ENCODE measurements at places on chromosomes 2 and 18. TPM values are rescaled to one million over a fixed set of nuclear protein-coding genes. Genes with fewer than 3 reads are reported as not detected.

Gene ACTR3
- 414 TPM for total RNA-seq

Gene MAPRE2
- total RNA-seq = 63.2 TPM

GRCh38 chr2:150640039-150640438, 152.6 kb upstream of the RND3 start:
- no peaks in the 10 kb centered on the region for H3K4me1 ChIP-seq
- no peak for DNase-seq
- H3K27me3 ChIP-seq = no peaks in the 10 kb centered on the region
- no peak overlapping the region for H3K4me3 ChIP-seq

- no peak overlapping the region for H3K4me3 ChIP-seq
- H3K27ac ChIP-seq = no peak overlapping the region
- H3K36me3 ChIP-seq = no peaks in the 10 kb centered on the region
- DNase-seq = no peak
Observed at GRCh38 chr18:9649164-9649540, 34.8 kb upstream of the PPP4R1 start.

- H3K27me3 ChIP-seq = peaks cover 37% of the 10 kb centered on the region
- no peaks in the 10 kb centered on the region for H3K4me1 ChIP-seq
- no peak overlapping the region for H3K27ac ChIP-seq
- H3K4me3 ChIP-seq = no peak overlapping the region
- no peak for DNase-seq
- H3K36me3 ChIP-seq = no peaks in the 10 kb centered on the region
Observed at GRCh38 chr2:85215448-85216401, 82.5 kb downstream of the TCF7L1 start.

- no peaks in the 10 kb centered on the region for H3K36me3 ChIP-seq
- no peaks in the 10 kb centered on the region for H3K27me3 ChIP-seq
- H3K4me3 ChIP-seq = peak overlapping the region; percentile 70
- peak; percentile 53 for DNase-seq
- peak overlapping the region; percentile 87 for H3K27ac ChIP-seq
Observed at GRCh38 chr2:189657867-189658266, 3.4 kb upstream of the ASNSD1 start.

Gene ABCB11
- not detected for total RNA-seq

DNA sequence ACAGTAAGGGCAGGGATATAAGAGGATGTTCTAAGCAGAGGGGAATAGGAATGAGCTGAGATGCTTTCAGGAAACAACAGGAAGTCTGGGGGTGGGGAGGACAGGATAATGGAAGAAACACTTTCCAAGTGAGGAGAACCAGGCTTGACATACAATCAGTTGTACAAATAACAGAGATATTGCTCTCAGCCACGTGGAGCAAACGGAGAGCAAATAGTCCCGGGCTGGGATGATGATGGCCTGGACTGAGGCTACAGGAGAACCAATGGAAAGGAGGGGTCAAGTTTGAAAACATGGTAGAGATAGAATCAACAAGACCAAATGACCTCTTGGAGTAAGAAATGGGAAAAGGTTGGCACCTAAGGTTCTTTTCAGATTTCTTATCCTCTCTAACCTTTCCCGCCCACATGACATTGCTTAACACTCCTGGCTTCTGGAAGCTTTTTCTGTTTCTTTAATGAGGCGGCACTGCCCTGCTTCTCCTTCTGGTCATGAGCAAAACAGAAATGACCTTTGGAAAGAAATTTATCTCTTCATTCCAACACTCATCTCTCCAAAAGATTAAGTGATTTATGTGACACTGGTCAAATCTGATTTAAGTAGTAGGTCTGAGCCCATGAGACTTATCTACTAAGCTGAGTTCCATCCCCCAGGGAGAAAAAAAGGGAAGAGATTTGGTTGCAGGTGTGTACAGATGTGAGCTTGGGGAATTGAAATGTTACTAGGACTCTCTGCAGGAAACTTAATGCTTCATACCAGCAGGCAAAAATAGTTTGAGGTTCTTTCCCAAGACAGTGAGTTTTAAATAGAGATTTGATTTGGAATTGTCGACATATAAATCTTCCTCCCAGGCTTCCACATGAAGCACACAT, 442.9 kb upstream of the HNRNPA3 start:
- H3K4me1 ChIP-seq = peaks cover 8% of the 10 kb centered on the region
- H3K27ac ChIP-seq = no peak overlapping the region
- H3K4me3 ChIP-seq = no peak overlapping the region
- peaks cover 11% of the 10 kb centered on the region for H3K36me3 ChIP-seq

DNA sequence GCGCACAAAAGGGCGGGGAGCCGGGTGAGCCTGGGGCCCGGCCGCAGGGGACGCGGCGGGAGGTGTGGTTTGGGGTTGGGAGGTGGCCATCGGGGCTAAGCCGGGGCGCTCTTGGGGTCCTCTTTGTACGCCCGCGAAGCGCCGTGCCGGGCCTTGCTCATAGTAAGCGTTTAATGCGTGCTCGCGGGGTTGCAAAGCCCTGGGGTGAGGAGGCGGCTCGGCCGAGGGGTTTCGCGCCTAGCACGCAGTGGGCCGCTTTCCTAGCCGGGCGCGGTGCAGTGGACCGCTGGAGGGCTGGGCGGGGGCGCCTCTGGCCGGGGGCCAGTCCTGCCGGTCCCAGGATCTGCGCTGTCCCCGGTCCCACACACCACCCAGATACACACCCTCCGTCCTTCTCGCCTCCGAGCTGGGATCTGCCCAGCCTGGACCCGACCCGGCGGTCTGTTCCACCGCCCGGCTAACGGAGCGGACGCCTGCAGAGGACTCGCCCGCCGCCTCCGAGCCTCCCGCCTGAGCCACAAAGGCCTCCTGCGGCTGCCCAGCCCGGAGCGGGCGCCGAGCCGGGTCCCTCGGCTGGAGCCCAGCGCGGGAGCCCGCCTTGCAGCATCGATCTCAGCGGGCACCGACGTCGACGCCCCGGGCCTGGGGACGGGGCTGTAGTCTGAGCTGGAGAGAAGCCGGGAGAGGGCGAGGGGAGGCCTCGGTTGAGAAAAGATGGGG, 564 bp downstream of the DPYSL5 start:
- H3K36me3 ChIP-seq = no peaks in the 10 kb centered on the region
- no peak overlapping the region for H3K27ac ChIP-seq
- peak; percentile 50 for DNase-seq

Gene CGREF1
- total RNA-seq = 1.6 TPM

- H3K4me3 ChIP-seq = peak overlapping the region; percentile 67
- H3K36me3 ChIP-seq = no peaks in the 10 kb centered on the region
- H3K27ac ChIP-seq = no peak overlapping the region
- peaks cover 56% of the 10 kb centered on the region for H3K27me3 ChIP-seq
- H3K4me1 ChIP-seq = peaks cover 5% of the 10 kb centered on the region
- DNase-seq = no peak
Observed at GRCh38 chr2:143936538-143936847, 583.4 kb downstream of the ZEB2 start.

DNA sequence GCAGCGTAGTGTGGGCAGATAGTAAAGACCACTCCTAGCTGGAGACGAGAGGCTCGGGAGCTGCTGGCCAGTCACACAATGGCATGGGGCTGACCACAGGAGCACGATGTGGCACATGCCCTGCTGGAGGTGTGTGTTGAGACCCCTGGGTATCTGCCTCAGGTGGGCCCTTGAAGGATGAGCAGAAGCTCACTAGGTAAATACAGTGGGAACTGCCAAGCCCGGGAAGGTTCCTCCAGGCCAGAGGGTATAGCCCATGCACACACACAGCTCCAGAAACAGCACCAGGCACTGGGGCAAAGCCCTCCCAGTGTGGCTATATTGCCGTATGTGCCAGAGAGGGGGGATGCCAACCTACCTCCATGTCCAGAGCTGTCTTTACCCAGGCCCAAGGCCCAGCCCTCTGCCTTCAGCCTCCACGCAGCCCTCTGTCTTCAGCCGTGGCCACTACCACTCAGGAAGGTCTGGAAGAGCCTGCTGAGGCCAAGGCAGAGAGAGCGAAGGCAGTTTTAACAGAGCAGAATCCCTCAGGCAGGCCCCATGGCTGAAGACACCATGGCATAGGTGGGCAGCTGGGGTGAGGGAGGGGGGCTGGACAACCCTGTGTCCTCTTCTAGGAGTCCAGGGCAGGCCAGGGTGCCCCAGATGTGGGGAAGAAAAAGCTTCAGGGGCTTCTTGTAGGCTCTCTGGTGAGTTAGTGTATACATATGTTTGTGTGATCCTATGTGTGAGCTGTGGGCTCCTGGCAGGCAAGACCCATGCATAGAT, 7.0 kb upstream of the ARID5A start:
- H3K27me3 ChIP-seq = peaks cover 2% of the 10 kb centered on the region
- peak overlapping the region; percentile 21 for H3K27ac ChIP-seq
- no peak for DNase-seq
- no peak overlapping the region for H3K4me3 ChIP-seq
- no peaks in the 10 kb centered on the region for H3K36me3 ChIP-seq
- H3K4me1 ChIP-seq = peaks cover 57% of the 10 kb centered on the region

Gene SLC9A2
- total RNA-seq = not detected

Gene ELOA2
- total RNA-seq = not detected

- no peaks in the 10 kb centered on the region for H3K4me1 ChIP-seq
- DNase-seq = no peak
- H3K27ac ChIP-seq = no peak overlapping the region
- peaks cover 4% of the 10 kb centered on the region for H3K27me3 ChIP-seq
- no peak overlapping the region for H3K4me3 ChIP-seq
Observed at GRCh38 chr18:45541421-45541820, 73.9 kb upstream of the SLC14A2 start.

GRCh38 chr2:84919885-84920580, 14.6 kb downstream of the TMSB10 start:
- H3K4me3 ChIP-seq = peak overlapping the region; percentile 76
- H3K36me3 ChIP-seq = peaks cover 3% of the 10 kb centered on the region

- no peaks in the 10 kb centered on the region for H3K27me3 ChIP-seq
- no peaks in the 10 kb centered on the region for H3K4me1 ChIP-seq
- H3K4me3 ChIP-seq = no peak overlapping the region
- H3K36me3 ChIP-seq = no peaks in the 10 kb centered on the region
- no peak for DNase-seq
Observed at GRCh38 chr2:56229397-56230060, 45.7 kb downstream of the CCDC85A start.

Gene SNRPD1
- total RNA-seq = 74.6 TPM

Gene INO80B
- 46.8 TPM for total RNA-seq

Gene NPAS2
- total RNA-seq = 4.9 TPM

GRCh38 chr2:193377789-193378188, 1183.1 kb upstream of the TMEFF2 start:
- no peaks in the 10 kb centered on the region for H3K4me1 ChIP-seq
- H3K36me3 ChIP-seq = no peaks in the 10 kb centered on the region
- no peak for DNase-seq
- no peak overlapping the region for H3K27ac ChIP-seq
- H3K4me3 ChIP-seq = no peak overlapping the region

GRCh38 chr2:10124538-10125045, 2.1 kb downstream of the RRM2 start:
- H3K4me3 ChIP-seq = peak overlapping the region; percentile 93
- H3K36me3 ChIP-seq = peaks cover 59% of the 10 kb centered on the region
- no peak for DNase-seq
- H3K27ac ChIP-seq = peak overlapping the region; percentile 88

GRCh38 chr2:121355488-121355887, 70.5 kb upstream of the TFCP2L1 start:
- no peak overlapping the region for H3K27ac ChIP-seq
- peaks cover 14% of the 10 kb centered on the region for H3K36me3 ChIP-seq
- peaks cover 5% of the 10 kb centered on the region for H3K4me1 ChIP-seq
- H3K27me3 ChIP-seq = no peaks in the 10 kb centered on the region
- H3K4me3 ChIP-seq = no peak overlapping the region
- DNase-seq = no peak

- H3K4me1 ChIP-seq = peaks cover 4% of the 10 kb centered on the region
- peaks cover 31% of the 10 kb centered on the region for H3K36me3 ChIP-seq
- no peak overlapping the region for H3K27ac ChIP-seq
- DNase-seq = no peak
- no peak overlapping the region for H3K4me3 ChIP-seq
- H3K27me3 ChIP-seq = no peaks in the 10 kb centered on the region
Observed at GRCh38 chr18:10543277-10543676, 17.4 kb downstream of the NAPG start.

- no peak for DNase-seq
- peak overlapping the region; percentile 80 for H3K4me3 ChIP-seq
- H3K36me3 ChIP-seq = peaks cover 8% of the 10 kb centered on the region
Observed at GRCh38 chr2:174248998-174249592, 763 bp upstream of the OLA1 start.

Gene PLCL1
- total RNA-seq = 1.3 TPM

Gene GATA6
- total RNA-seq = 0.14 TPM

DNA sequence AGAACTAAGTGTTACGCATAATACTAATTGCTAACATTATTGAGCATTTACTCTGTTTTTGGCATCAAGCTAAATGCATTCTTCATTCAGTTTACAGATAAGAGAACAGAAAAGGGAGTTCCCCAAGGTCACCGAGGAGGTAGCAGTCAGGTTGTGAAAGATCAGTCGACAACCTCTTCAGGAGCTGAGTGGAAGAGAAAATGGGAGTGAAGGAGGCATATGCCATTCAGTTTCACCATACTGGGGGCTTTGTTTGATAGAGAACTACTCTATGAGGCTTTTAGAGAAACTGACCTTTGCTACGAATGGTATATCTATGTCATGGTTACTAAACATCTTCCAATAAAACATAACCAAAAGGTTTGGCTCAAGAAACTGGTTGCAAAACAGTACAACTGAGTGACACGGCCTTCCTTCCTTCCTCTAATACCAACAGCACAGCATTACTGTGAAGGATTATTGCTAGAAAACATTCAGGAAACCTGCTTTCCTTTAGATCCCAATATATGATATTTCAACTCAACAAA, 112.1 kb downstream of the RBMS1 start:
- H3K4me1 ChIP-seq = peaks cover 42% of the 10 kb centered on the region
- H3K36me3 ChIP-seq = peaks cover 11% of the 10 kb centered on the region
- no peak for DNase-seq

DNA sequence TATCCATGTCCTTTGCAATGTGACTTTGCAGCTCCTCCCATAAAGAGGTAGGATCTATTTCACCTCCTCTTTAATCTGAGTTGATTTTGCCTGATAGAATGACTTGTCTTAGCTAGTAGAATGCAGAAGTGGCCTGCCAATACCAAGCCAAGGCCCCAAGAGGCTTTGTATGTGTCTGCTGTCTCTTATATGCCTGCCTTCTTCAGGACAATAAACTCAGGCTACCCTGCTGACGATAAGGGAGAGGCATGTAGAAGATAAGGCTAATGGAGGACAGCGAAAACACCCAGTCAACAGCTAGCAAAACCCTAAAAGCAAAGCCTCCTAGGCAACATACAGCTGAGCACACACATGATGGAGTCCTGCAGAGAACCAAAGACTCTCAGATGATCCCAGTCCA, 1.8 kb upstream of the ZC3H8 start:
- H3K4me3 ChIP-seq = no peak overlapping the region
- peaks cover 5% of the 10 kb centered on the region for H3K36me3 ChIP-seq
- H3K27ac ChIP-seq = no peak overlapping the region

Data from activated naive CD8-positive, alpha-beta T cell treated with anti-CD3 and anti-CD28 coated beads, Interleukin-2, amount 10 ng/mL, durations not matched to agents 7 days and 5 days (primary cell).